ENCODE measurements at places on chromosomes 4 and X.

- no peak for DNase-seq
Observed at GRCh38 chrX:121823406-121823805, 776.0 kb downstream of the GLUD2 start.

DNA sequence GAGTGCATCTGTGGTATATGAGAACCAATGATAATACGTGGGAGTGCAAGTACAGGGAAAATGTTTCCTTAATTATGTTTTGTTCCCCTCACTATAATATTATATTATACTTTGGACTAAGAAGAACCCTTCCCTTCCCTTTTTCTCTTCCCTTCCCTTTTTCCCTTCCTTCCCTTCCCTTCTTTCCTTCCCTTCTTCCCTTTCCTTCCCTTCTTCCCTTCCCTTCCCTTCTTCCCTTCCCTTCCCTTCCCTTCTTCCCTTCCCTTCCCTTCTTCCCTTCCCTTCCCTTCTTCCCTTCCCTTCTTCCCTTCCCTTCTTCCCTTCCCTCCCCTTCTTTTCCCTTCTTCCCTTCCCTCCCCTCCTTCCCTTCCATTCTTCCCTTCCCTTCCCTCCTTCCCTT is 36.9 kb upstream of the VSIG4 start:
- DNase-seq = no peak

DNA sequence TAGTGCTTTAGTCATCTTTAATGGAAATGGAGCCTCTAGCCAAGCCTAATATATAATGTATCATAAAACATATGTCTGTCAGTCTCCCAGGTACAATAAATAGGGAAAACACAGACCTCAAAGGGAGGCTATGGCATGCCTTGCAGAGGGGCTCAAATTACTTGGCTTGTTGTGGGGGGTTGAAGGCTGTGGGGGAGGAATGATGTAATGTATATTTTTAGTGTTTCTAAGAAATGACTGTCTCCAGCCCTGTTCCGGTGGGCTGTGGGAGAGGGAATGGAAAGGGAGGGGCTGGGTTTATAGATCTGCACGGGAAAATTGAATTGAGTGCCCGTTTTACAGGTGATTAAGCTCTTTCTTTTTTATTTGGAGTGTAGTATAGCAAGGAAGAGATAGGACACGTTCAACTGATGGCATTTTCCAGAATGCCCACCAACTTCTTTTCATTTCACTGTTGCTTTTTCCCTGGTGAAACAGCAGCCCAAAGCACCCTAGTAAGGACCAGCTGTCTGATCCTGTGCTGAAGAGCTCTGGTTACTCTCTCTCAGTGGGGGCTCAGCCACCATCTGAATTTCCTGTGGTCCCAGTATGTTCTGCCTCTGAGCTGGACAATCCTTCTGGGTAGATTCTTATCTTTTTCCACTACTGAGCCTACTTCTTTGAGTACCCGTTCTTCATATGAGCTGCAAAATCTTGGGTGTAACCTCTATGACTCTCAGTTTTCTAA is 220.7 kb upstream of the CASK start:
- DNase-seq = no peak

- no peak for DNase-seq
Observed at GRCh38 chrX:136021160-136021559, 35.9 kb downstream of the SLC9A6 start.

DNA sequence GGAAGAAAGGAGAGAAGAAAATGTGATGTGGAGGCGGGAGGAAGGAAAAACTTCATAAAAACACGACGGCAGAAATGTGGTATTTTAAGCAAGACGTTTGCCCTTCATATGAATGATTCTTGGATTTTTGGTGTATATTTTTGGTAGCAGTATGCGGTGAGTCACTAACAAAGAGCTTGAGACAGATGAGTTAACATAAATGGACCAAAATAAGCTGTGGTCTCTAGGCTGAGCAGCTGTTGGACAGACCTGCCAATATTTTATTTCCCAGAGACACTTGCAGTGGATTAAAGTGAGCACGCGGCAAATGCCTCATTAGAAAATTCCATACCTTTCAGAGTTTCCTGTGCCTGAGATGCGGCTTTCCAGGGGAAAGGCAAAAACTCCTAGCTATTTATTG is 43.1 kb upstream of the RPS6KA3 start:
- DNase-seq = no peak

DNA sequence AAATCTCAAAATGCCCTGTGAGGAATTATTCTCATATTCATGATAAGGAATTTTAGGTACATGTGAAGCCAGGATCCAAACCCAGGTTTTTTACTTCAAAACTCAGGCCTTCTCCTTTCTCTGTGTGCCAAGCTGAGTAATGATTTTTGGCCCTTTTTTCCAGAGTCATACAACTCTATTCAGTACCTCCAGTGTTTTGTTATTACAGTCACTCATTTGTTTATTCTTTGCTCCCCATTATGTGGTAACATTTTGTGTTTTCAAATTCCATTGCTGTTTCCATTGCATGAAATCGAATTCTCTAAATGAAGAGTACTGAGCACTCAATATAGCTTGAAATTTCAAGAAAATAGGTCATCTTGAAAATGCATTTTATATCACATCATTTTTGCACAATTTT is 315.4 kb downstream of the NR3C2 start:
- DNase-seq = no peak

- DNase-seq = no peak
Observed at GRCh38 chrX:118570209-118570608, 74.6 kb downstream of the DOCK11 start.

DNA sequence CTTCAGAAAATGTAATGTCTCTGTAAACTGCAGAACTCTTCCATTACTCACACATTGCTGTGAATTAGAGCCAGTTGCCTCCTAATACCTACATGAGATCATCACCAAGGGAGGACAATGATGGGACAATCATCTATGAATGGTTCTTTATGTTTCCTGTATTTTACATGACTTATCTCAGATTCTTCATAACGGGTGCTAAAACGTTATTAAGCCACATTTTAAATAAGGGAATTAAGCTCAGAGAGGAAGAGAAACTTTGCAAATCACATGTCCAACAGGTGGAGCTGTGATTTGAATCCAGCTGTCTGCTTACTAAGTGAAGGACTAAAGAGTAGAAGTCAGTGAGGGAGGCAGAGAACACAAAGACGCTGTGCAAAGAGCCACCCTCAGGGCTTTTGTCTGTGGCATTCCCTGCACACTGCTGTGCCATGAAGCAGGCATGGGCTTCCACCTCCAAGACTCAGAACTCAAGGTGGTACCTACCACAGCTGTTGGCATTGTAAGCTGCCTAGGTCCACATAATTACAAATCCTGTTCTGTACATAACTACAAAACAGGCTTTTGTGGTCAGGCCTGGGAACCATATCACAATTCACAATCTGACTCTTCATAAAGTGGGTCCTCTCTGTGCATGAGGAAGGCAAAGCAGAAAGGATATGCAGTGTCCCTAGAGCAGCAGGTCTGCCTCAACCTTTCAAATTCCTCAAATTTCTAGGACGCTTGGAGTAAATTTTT is 12.8 kb downstream of the TBC1D9 start:
- no peak for DNase-seq

Measured in endothelial cell (in vitro differentiated cells).